ENCODE measurements at places on chromosomes 1 and 21.

- DNase-seq = no peak
These were observed 44.8 kb downstream of the SNX7 start for GRCh38 chr1:98706173-98706843.

DNA sequence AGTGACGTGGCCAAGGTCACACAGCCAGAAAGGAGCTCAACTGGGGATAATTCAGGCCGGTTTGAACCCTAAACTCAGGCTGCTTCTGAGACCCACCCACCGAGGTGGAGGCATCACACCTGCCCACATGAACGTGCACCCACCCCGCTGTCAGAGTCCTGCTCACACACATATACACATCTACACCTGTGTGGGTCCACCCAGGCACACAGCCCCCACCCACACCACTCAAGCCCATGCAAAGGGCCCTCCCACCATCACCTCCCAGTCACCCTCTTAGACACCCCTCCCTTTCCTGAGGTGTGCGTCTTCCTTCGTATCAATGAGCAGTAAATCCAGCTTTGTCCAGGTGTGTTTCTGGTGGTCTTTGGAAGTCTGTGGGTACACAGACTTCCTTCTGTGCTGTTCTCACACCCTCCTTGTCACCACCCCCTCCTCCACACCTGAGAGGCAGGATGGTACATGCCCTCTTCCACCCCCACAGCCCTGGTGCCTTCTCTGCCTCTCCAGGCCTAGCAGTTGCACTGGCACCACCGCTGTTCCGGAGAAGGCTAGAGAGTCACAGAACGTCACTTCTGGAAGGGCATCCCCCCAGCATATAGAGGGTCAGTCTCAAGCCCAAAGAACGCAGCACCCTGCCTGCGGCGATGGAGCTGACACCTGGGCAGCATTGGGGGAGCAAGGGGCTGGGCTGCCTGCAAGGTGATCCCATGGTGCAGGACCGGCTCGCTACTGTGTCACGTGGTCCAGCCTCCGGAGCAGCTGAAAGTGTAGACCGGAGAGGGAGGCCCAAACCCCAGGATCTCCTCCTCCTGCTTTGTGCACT is 18.9 kb upstream of the FAM131C start:
- no peak for DNase-seq

DNA sequence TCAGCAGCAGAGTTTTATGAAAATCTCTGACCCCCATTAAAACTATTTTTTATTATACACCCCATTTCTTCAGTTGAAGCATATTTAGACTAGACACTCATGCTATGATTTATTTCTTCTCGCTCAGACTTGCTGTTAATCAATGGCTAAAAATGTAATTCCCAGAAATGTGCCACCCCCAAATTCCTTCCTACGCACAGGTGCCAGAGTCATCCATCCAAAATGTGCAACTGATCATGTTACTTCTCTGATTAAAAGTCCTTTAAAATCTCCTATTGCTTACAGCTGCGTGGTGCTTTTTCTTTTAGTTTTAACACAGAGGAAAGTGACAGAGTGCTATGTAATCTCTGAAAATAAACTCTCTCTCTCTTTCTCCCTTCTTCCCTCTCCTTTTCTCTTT is 954.4 kb downstream of the NCAM2 start:
- no peak for DNase-seq

DNA sequence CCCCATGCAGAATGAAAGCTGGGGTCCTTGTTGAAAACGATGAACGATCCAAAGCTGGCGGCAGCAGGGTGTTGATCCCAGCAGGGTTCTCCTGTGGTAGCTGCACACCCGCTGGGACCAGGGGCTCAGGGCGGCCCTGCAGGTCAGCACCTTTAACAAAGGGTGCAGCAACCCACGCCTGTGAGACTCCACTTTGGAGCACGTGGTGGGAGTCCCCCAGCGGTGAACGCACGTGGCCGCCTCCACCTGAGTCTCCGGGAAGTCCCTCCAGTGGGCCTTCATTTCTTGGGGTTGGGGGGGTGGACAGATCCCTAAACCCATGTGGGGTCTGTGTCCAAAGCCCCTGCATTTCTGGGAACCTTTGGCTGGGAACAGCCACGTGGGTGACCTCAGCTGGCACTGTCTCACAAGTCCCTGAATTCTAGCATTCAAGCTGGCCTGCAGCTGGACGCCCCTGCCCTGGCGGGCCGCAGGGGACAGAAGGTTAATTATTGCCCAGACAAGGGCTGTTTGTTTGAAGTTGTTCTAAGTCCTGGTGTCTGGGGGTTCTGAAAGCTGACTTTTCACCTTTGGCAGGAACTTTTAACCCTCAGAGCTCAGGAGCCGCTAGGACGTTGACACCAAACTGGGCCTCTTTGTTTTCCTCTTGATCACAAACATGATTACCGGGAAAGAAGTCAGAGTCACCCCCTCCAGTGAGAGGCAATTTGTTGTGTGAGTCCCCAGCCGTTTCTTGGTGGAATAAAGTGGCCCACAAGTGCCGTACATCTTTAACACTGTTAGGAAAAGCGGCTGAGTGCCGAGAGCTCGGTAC is 64.5 kb downstream of the COL18A1 start:
- no peak for DNase-seq

GRCh38 chr1:177650947-177651346 is 318.9 kb downstream of the SEC16B start:
- no peak for DNase-seq

DNA sequence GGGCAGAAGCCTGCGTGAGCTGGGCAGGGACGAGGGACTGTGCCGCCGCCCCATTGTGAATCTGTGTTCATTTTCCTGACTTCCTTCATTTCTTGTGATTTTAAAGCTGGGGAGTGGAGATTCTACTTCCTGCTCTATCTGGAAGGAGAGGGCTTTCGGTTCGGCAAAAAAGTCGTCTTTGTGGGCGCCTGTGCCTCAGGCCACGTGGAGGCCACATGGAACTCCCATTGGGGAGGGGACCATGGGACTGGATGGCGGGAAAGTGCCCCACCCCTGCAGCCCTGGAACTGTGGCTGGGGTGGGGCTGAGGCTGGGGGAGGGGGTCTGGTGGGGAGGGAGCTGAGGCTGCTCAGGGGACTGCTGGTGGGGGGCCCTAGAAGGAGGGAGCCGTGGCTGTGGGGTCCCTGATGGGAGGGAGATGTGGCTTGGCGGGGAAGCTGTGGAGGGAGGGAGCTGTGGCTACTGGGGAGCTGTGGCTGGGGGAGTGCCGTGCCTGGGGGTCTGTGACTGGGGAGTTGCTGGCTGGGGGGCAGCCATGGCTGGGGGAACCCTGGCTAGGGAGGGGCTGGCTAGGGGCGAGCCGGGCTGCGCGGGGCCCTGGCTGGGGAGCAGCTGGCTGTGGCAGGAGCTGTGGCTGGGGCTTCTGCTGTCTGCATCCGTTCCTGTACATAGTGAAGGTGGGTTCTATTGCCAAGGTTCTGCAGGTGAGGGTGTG is 31.5 kb downstream of the COL18A1 start:
- no peak for DNase-seq

GRCh38 chr1:50526431-50526830 is 103.2 kb upstream of the DMRTA2 start:
- DNase-seq = no peak

DNA sequence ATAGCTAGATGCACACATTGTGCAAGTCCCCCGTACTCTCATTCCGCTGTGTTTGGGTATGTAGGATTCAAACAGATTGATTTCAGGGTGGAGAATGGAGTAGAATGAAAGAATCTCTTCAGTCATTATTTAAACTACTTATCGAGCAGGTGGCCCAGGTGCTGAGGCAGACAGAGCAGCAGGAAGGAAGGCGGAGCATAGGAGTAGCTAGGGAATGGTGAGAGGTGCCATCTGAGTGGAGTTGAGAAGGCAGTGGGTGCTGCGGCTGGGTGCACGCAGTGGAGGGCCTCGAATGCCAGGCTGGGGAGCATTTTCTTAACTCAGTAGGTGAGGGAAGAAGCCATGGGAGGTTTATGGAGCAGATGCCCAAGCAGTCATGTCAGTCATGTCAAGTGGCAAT is 45.2 kb upstream of the CD101 start:
- no peak for DNase-seq

DNA sequence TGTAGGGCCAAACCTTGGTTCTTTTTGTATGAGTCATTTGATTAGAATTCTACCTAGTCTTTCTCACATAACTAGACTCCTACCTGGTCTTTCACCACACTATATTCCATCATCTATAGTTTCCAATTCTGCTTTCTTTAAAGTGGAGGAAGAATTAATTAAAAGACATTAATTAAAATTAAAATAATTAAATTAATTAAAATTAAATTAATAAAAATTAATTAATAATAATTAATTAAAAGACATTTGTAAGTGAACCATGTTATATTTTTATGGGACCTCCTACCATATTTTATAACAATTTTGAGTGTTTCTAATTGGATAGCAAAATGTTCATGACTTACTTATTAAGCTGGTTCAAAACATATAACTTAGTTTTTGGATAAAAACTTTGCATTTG is 77.4 kb downstream of the CCDC18 start:
- DNase-seq = no peak

- DNase-seq = no peak
These were observed 193.2 kb upstream of the PLXNA2 start for GRCh38 chr1:208437401-208437800.

DNA sequence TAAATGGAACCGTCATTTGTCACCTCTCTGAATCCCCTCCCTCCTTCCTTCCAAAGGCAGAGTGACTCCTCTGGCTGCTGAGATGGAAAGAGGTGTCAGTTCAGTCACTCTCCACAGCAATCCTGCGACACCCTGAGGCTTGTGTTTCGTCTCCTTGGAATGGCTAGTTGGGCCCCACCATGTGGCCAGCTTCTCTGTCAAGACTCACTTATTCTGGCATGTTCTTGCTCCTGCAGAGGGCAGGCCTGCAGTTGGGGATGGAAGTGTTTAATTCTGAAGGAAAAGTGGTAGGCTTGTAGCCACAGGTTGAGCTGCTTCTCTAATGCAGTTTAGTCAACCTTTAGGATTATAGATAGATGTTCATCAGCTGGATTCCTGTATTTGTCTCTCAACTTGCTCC is 149.6 kb downstream of the LMO4 start:
- peak; percentile 41 for DNase-seq

DNA sequence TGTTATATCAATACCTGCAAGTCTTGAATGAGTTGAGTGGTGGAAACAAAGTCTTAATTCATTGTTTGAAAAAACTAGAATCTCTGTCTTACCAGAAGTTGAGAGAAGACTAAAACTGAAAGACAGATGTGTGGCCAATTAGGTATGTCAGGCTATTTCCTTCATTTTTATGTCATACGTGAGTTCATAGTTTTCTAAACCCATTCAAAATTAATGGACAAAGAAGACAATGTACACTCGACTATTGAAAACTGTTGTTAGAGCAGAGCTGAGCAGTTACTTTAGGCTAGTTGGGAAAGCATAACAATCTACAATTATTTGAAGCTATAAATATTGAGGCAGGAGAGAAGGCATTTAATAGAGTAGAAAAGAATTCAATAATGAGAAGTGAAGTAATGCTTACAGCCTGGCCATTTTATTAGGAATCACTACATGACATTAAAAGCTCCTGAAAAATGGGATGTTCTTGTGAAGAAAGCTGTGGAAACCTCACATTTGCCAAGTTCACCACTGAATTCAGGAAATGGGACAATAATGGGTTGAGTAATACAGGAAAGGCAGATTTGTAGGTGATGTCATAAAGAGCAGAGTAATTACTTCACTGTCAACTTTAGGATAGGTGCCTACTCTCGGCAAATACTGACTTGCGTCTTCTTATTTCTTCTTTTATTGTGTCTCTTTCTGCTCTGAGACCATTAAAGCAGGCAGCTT is 204.4 kb downstream of the PLA2G4A start:
- no peak for DNase-seq

DNA sequence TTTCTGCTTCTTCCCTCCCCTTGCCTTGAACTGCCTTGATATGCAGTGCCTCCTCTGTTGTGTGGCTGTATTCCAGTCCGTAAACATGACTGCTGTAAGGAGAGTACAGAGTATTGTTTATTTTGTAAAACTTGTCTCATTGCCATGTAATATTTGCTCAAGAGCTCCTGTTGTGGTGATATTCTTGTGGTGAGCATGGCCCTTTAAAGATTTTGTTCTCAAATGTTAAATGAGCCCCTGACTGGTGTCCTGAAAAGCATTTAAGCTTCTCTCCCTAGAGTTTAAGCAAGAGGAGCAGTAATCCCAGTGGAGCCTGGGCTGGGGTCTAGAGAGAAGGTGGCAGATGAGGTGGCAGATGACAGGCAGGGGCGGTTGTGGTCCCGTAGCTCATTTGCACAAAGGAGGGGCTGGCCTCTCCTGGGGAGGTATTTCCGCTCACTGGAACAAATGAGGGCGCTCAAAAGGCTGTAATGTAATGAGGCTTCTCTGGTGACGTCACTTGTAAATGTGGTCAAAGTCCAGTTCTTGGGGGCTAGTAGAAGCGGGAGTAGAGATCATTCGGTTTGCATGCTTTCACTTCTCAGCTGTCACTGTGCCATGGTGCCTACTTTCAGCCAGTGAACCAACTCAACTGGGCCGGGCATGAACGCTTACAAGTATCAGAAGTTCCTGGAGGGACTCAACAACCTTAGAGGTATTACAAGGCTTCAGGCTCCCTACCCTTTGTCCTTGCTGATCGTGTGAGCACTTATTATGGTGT is 46.0 kb upstream of the MACF1 start:
- no peak for DNase-seq

DNA sequence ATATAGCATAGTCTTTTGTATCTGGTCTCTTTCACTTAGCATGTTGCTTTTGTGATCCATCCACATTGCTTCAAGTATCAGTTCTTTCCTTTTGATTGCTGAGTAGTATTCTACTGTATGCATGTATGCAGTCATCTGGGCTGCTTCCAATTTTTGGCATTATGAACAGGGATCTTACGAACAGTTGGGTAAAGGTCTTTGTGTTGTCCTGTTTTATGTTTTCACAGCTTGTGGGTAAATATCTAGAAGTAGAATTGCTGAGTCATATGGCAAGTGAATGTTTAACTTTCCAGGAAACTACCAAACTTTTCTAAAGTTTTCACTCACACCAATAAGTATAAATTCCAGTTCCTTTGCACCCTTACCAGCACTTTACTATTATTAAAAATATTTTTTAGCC is 60.9 kb downstream of the LHX4 start:
- no peak for DNase-seq

- DNase-seq = no peak
These were observed 53.3 kb upstream of the MTR start for GRCh38 chr1:236741753-236742152.

DNA sequence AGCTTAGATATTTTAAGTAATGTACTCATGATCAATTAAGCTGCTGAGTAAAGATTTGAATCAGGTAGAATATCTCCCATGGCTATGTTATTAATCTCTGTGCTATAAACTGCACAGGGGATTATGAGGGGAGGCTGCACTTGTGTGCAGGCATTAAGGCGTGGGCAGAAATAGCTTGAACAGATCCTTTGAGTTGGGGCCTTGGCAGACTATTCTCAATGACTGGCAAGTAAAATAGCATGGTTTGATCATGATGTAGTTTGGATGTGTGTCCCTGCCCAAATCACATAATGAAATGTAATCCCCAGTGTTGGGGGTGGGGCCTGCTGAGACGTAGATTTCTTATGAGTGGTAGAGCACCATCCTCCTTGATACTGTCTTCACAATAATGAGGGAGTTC is 220.3 kb downstream of the PLPP3 start:
- DNase-seq = no peak

- no peak for DNase-seq
These were observed 47.6 kb upstream of the RGS8 start for GRCh38 chr1:182731852-182732575.

Data from NCI-H226 (cell line).